ENCODE measurements at places on chromosomes 7 and 10.

GRCh38 chr10:96830511-96831199 is 1.4 kb upstream of the LCOR start:
- DNase-seq: peak; percentile 72

DNA sequence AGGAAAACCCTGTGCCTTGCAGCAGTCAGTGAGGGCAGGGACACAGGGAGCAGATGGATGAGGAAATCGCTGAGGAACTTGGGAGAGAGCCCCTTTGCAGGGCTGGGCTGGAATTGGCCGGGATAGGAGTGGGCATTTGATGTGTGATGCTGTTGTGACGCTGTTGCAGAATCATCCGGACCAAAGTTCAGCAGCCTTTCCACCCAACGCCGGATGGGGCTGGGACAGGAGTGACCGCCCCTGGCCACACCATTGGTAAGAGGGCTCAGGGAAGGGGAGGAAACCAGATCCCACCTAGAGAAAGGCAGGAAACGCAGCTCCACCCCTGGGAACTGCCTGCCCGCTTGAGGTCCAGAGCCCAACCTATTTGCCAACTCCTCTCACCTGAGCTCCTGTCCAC is 33.9 kb downstream of the PAX2 start:
- DNase-seq: no peak

DNA sequence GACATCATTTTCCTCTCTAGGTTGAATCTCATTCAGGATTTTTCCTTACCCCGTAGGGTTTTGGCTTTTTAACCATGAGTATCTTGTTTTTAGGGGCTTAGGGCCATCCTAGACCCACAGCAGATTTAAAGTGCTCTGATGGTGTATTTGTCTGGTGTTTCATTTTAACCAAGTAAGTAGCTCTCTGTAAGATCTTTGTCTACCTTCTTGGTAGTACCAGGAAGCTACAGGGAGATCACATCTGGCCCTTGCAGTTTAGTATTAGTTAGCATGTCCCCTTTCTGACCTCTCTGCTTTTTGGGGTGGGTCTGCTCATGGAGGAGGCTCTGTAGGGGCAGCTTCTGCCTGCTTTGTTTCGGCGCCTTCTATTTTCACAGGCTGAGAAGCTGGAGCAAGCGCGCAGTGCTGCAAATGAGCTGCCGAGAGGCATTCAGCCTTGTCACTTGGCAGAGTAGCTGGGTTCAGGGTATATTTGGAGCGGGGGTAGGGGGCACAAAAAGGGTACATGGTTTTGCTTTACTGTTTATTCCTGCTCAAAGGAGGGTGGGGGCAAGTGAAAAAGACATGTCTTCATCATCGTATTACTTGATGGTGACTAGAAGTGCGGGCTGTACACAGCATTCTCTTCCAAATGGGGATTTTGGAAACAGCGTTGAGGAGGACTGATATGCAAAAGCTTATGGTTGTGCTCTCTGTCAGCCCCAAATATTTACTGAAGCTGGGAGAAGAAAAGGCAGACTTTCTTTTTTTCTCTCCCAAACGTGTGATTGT is 146.3 kb downstream of the CELF2 start:
- no peak for DNase-seq

- no peak for DNase-seq
These were observed 151.0 kb upstream of the PRSS1 start for GRCh38 chr7:142598297-142598696.

GRCh38 chr10:51574248-51575048 is 124.9 kb downstream of the CSTF2T start:
- no peak for DNase-seq

DNA sequence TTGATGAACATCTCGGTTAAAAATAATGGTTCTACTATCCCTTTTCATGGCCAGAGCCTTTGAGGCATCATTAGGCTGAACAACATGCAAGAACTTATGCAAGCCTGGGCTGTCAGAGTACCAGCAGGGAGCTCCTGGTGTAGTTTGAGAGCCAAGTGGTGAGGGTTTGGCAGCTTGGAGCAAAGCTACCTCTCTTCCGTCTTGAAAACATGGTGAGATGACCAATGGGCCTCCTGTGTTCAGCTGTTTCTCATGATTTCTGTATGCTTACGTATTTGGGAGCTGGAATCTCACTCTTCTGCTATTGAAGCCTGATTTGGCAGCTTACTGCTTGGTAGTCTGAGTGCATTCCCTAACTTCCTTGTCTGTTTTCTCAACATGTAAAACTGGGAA is 150.4 kb downstream of the CXCL12 start:
- no peak for DNase-seq

DNA sequence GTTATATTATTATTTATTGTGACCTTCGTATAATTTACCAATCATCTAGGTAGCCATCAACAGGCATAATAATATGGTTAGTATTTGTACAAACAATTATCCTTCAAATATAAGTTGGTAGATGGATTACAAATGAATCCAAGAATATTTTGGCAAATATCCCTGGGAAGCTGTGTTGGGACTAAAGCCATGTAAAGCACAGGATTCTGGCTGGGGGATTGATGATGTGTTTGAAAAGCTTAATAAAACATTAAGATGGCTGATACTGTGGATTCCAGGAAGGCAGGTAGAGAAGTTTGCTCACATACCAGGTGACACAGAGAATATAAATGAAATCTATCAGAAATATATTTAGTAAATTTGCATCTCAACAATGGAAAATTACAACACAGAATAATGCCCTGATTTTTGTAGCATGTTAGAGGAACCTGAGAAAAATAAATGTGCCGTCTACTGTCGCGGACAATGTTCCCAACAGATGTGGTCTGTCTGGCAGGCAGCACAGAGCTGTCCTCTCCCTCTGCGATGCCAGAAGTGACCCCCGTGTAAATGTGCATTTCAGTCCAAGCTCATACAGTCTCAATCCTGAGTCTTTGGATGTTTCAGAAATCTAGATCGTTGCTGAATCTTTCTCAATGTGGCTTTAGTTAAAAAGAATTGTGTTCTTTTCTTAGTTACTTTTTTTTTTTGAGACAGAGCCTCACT is 125.0 kb downstream of the TEX36 start:
- DNase-seq: no peak

GRCh38 chr7:46664453-46664852 is 743.4 kb upstream of the IGFBP3 start:
- no peak for DNase-seq
